Uterus (tissue), 4 donors: ENCODE measurements at places on chromosomes 5 and 9.
A peak's percentile ranks its signal among the peaks of the same experiment; 100 is the strongest.

- DNase-seq = no peak
These were observed 554.6 kb upstream of the RIOK2 start for GRCh38 chr5:97737608-97738007.

DNA sequence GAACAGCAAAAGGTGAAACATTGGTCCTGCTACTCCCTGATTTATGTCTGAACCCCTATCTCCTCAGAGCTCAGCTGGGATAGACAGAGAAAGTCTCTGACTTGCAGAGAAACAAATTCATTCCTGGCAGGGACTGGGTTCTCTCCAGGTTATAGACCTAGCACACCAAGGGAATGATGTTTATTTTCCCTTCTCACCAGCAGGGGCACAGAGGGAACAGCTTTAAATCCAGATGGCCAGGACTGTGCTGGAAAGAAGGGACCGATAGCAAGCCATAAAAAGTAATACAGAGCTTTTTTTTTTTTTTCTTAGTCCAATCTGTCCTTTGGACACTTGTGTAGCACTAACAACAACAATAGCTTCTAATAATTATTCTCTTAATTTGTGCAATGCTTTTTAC is 141.1 kb upstream of the C9orf72 start:
- no peak for DNase-seq

DNA sequence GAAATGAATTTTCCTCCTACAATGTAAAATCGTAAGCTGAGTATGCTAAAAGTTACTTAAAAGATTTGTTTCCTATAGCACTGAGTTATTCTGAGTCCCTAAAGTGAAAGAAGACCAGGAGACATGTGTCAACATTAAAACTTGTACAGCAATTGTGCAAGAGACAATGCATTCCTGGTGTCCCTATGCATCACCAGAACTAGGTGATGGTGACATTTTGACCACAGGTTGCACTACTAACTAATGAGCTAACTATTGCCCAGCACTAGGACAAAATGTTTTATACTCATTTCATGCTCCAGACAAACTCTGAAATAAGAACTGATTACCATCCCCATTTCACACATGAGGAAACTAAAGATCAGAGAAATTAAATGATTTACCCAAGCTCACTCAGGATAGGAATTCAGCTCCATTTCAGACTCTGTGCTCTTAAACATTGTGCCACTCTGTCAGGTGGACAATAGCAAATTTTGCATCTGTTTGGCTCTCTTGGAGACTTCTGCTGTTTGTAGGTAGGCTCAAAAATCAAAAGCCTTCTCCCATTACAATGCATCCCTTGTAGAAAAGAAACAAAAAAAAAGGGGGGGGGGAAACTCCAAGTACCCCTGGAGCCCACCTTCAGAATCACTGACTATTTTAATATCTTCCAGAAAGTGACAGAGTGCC is 269.2 kb downstream of the ACTL7B start:
- no peak for DNase-seq

- no peak for DNase-seq
These were observed 42.1 kb downstream of the TLR4 start for GRCh38 chr9:117746263-117746662.

GRCh38 chr5:123035360-123035917 is 1.1 kb downstream of the PPIC start:
- peak; percentile 37 for DNase-seq

- no peak for DNase-seq
These were observed 671.1 kb downstream of the TAF11L14 start for GRCh38 chr5:18305288-18305924.

- DNase-seq = no peak
These were observed 365.9 kb downstream of the PLK2 start for GRCh38 chr5:58094031-58094430.

- DNase-seq = no peak
These were observed 33.1 kb downstream of the DBH start for GRCh38 chr9:133669182-133669801.

DNA sequence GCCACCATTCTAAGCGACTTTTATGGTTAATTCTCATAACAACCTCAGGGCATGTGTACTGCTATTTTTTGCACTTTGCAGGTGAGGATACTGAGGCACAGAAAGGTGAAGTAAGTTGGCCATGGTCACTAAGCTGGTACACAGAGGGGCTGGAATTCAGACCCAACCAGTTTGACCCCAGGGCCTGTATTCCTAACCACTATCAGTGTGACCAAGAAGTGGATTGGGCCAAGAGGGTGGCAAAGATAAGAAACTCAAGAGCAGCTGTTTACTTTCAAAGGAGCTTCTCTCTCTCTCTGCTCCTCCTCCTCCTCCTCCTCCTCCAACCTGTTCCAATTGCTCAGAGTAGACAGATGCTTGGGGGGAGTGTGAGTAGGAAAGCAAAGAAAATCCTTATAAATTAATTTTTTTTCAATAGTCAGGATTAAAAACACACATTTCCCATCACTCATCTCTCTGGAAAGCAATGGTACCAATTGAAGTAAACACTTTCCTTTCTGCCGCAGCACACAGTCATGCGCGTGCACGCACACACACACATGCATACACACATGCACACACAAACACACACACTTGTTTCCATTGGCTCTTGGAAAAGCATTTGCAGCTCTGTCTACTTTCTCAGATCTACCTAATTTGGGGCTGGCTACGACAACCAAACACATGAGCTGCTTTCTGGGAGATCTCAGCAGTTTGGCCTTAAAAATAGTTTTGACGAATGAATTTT is 736.7 kb upstream of the WWC1 start:
- DNase-seq = no peak

GRCh38 chr5:105274079-105274478 is 1711.5 kb upstream of the NUDT12 start:
- no peak for DNase-seq

DNA sequence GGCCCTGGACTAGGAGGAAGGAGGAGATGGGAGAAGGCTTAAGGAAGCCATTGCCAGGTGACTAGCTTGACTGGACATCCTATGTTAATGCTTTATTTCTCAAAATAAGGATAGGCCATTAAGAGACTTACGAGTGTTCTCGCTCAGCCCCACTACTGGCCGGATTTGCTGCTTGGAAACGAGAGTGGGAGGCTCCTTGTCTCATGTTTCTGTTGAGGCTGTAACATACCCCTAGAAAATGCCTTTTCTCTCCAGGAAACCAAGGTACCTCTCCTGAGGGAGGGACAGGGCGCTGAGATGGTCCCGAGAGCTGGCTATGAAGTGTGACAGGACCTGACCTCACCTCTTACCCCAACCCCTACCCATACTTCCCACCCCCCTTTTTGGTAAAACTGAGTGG is 60.0 kb downstream of the RALGPS1 start:
- no peak for DNase-seq
